ENCODE measurements at places on chromosomes 3 and 15. TPM values are rescaled to one million over a fixed set of nuclear protein-coding genes. Genes with fewer than 3 reads are reported as not detected.

DNA sequence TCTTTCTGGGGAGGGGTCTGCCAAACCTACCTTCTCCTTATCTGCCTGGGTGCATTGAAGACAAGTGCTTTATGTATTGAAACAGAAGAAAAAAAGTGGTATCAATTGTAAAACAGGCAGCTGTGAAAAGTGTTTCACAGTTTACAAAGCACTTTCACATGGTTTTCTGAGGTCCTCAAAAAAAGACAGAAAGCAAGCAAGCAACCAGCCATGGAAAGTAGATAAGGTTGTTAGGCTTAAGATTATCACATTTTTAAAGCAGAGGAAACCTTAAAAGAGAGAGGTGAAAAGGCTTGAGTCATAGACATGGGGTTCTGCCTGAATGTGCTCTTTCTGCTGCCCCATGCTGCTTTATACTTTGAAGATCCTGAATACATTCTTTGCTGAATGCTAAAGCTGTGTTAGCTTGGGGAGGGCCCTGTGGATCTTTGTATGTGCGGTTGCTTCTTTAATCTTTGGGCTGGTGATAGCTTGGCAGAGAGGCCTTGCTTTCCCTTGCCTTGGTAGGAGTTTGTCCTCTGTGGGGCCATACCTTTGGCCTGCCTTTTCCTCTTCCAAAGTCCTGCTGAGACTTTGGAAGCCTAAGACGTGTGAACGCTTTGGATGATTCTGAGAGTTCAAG is 2.6 kb downstream of the SMAD3 start:
- peaks cover 46% of the 10 kb centered on the region for H3K4me1 ChIP-seq
- peak overlapping the region; percentile 97 for H3K4me3 ChIP-seq
- no peaks in the 10 kb centered on the region for H3K27me3 ChIP-seq
- peak overlapping the region; percentile 77 for H3K27ac ChIP-seq
- H3K36me3 ChIP-seq, result peaks cover 5% of the 10 kb centered on the region
- no peak for DNase-seq

GRCh38 chr3:184336547-184337398 is 627 bp upstream of the FAM131A start:
- peaks cover 55% of the 10 kb centered on the region for H3K4me1 ChIP-seq
- H3K27ac ChIP-seq, result peak overlapping the region; percentile 91
- peak overlapping the region; percentile 80 for H3K4me3 ChIP-seq
- no peaks in the 10 kb centered on the region for H3K27me3 ChIP-seq

DNA sequence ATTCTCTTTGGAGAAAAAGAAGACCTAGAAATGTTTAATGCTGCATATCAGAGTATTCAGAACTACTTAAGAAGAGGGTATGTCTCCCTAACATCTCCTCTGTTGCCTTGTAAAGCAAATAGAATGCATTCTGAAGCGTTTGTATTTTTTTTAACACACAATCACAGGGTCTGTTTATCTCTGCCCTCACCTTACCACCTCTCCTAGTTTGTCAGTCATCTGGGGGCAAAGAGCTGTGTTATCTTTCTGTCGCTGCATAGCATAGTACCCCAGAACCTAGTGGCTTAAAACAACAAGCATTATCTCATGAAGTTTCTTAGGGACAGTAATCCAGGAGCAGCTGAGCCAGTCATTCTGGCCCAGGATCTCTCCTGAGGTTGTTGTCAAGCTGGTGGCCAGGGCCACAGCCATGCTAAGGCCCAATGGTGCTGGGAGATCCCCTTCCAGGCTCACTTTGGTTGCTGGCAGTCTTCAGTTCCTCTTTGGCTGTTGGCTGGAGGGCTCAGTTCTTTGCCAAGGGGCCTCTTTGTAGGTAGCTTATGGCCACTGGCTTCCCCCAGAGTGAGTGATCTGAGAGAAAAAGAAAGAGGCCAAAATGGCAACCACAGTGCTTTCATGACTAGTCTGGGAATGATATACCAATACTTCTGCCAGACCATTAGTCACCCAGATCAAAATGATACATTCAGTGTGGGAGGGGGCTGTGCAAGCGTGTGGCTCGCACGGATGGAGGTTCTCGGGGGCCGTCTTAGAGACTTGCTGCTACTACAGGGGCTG is 17.8 kb downstream of the EDEM1 start:
- H3K27ac ChIP-seq, result peak overlapping the region; percentile 74
- DNase-seq, result no peak
- H3K27me3 ChIP-seq, result no peaks in the 10 kb centered on the region

- H3K4me1 ChIP-seq, result peaks cover 40% of the 10 kb centered on the region
- H3K4me3 ChIP-seq, result peak within 1 kb of the TSS; percentile 97
- H3K27ac ChIP-seq, result peak within 1 kb of the TSS; percentile 91
These were observed at the start of gene DVL3 for GRCh38 chr3:184154885-184155643. Gene DVL3, plus strand, starts transcription at chr3:184155377. Its CDS starts 259 bp downstream, at chr3:184155636.

GRCh38 chr3:177512945-177513814 is 315.9 kb upstream of the TBL1XR1 start:
- DNase-seq, result no peak
- no peaks in the 10 kb centered on the region for H3K27me3 ChIP-seq
- H3K36me3 ChIP-seq, result no peaks in the 10 kb centered on the region

DNA sequence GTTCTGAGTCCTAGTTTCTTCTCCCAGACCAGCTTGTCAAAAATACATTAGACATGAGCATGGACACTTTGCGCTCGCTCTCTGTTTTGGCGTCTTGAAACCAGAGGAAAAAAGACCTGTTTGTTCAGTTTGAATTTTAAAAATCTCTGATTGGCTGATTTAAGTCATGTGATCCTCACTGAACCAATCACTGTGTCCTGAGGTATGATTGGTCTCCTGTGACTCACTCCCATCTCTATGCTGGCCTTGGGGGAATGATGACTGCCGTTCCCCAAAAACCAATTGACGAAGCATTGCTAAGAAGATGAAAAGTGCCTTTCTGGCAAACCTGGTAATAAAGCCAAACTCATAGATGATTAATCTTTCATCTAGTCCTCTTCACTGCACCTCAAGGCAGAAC is 256.5 kb downstream of the IL5RA start:
- H3K27me3 ChIP-seq, result no peaks in the 10 kb centered on the region
- DNase-seq, result no peak
- H3K36me3 ChIP-seq, result no peaks in the 10 kb centered on the region
- no peak overlapping the region for H3K4me3 ChIP-seq

DNA sequence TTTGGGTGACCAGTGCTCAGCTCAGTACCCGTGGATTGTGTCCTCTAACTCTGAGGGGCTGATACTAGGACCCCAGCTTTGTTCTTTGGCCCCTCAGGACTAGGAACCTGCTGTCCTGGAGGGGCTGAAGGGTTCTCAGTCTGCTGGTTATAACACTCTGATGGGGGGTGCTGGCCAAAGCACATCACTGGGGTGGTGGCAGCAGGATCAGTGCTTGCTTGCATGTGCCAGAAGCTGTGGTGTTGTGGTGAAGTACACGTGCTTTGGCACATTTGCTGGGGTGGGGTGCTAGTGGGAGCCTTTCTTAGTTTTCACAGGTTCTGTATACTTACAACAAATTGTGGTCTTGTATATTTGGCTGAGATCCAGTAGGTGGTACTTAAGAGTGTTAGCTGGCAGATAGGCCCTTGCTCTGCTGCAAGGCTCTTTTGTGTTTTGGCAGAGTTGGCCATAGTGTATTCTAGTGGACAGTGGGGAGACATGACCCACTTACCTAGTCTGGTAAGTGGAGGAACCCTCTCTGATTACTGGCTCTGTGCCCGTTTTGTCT is 344.3 kb downstream of the EDEM1 start:
- H3K27ac ChIP-seq, result no peak overlapping the region
- no peaks in the 10 kb centered on the region for H3K36me3 ChIP-seq
- no peaks in the 10 kb centered on the region for H3K27me3 ChIP-seq

GRCh38 chr3:107621465-107621864 is 98.7 kb downstream of the BBX start:
- no peaks in the 10 kb centered on the region for H3K36me3 ChIP-seq
- H3K27me3 ChIP-seq, result no peaks in the 10 kb centered on the region
- DNase-seq, result no peak
- H3K27ac ChIP-seq, result no peak overlapping the region

DNA sequence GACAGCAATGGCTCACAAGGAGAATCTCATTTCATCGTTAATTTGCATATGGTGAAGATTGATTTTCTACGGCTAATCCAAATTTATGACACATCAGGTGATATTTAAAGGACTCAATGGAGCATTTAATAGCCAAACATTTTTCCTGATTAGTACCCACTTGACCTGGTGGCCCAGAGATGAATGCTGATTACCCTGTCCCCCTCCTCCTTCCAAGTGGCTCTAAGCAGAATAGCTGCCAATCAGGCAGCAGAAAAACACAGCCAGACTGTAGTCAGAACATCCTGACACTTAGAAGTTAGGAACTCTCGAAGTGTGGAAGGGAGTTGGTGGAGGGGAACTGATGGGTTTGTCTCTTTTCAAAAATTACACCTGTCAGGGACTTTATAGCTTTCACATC is 302.5 kb downstream of the ZNF621 start:
- no peak for DNase-seq
- H3K4me1 ChIP-seq, result peaks cover 14% of the 10 kb centered on the region
- H3K27ac ChIP-seq, result no peak overlapping the region
- no peaks in the 10 kb centered on the region for H3K36me3 ChIP-seq
- no peak overlapping the region for H3K4me3 ChIP-seq

- H3K4me3 ChIP-seq, result no peak overlapping the region
- peaks cover 26% of the 10 kb centered on the region for H3K4me1 ChIP-seq
- H3K36me3 ChIP-seq, result peaks cover 19% of the 10 kb centered on the region
- no peak for DNase-seq
- no peaks in the 10 kb centered on the region for H3K27me3 ChIP-seq
These were observed 6.5 kb downstream of the ATOSA start for GRCh38 chr15:52672661-52673060.

DNA sequence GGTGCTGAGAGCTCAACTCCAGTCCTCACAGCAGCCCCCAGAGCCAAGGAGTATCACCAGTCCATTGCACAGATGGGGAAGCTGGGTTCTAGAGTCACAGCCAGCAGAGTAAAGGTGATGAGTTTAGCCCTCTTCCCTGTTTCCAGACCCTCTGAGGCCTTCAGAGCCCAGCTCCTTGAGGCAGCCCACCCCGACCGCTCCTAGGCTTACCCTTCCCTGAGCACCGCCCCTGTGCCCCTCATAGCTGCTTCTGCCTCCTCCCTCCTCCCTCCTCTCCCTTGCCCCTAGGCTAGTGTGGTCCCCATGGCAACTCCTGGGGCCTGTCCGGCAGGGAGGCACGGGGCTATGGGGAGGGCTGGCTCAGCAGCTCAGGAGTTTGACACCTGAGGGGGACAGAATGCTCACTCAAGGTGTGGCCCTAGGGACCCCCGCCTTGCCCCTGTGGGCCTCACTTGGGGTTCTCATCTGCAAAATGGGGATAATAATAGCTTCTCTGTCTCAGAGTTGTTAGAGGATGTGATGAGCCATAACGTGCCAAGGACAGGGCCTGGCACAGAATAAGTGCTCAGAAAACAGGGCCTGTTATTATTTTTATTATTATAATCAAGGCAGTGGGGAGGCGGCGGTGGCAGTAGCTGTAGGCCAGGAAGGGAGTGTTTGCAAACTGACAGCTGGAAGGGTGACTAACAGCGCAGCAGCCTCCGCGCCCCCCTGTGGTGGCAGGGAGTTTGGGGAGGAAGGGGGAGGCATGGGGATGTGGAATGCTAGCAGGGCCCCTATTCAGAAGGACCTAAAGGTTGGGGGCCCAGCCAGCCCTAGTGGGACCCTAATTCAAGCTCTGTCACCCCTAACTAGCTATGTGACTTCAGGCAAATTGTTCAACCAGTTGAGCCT is 11.5 kb downstream of the CSK start:
- H3K4me1 ChIP-seq, result peaks cover 43% of the 10 kb centered on the region
- no peaks in the 10 kb centered on the region for H3K27me3 ChIP-seq
- no peak for DNase-seq

- no peak overlapping the region for H3K27ac ChIP-seq
- peaks cover 3% of the 10 kb centered on the region for H3K36me3 ChIP-seq
- no peak for DNase-seq
- H3K4me1 ChIP-seq, result peaks cover 8% of the 10 kb centered on the region
- peaks cover 8% of the 10 kb centered on the region for H3K27me3 ChIP-seq
These were observed 72.1 kb upstream of the ETV5 start for GRCh38 chr3:186180891-186181481.

DNA sequence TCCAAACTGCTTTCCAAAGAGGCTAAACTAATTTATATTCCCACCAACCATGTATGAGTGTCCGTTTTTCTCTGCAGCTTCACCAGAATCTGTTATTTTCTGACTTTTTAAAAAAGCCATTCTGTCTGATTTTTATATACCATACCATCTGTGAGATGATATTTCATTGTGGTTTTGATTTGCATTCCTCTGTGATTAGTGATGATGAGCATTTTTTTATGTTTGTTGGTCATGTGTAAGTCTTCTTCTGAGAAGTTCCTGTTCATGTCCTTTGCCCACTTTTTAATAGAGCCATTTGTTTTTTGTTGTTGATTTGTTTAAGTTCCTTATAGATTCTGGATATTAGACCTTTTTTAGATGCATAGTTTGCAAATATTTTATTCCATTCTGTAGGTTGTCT is 179.4 kb upstream of the ALCAM start:
- H3K4me1 ChIP-seq, result no peaks in the 10 kb centered on the region
- H3K27ac ChIP-seq, result no peak overlapping the region
- no peak for DNase-seq
- peaks cover 7% of the 10 kb centered on the region for H3K36me3 ChIP-seq
- H3K4me3 ChIP-seq, result no peak overlapping the region

DNA sequence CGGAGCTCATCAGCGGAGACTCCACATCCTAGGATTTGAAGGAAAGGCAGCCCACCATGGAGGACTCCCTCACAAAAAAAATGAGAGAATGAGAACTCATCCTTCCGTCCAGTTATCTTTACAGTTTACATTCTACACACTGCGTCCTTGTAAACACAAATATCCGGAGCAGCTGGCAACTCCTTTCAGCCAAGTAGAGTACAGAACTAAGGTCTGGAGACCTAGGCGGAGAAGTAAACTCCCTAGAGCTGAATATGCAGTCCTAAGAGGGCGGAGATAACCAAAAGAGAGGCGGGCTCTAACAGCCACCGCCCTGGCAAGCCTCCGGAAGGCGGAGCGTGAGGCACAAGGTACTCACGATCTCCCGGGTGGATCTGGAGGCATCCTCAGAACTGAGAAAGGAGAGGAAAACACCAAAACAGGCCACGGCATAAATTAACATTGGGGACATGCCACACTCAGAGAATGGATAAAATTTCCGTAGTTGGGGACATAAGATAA is 924 bp upstream of the SIN3A start:
- H3K4me3 ChIP-seq, result peak overlapping the region; percentile 92
- H3K4me1 ChIP-seq, result peaks cover 39% of the 10 kb centered on the region
- no peaks in the 10 kb centered on the region for H3K36me3 ChIP-seq
- H3K27me3 ChIP-seq, result no peaks in the 10 kb centered on the region
- no peak for DNase-seq

GRCh38 chr3:5198986-5199731 is 11.7 kb downstream of the EDEM1 start:
- peak overlapping the region; percentile 76 for H3K27ac ChIP-seq
- no peak overlapping the region for H3K4me3 ChIP-seq
- H3K36me3 ChIP-seq, result peaks cover 16% of the 10 kb centered on the region
- peaks cover 74% of the 10 kb centered on the region for H3K4me1 ChIP-seq
- no peak for DNase-seq

Gene ADIPOQ
- total RNA-seq, result 0.05 TPM

Gene DISP2
- total RNA-seq, result 2.2 TPM

Gene NLGN1
- not detected for total RNA-seq

Gene UBA3
- 58.3 TPM for total RNA-seq

Gene CCDC54
- total RNA-seq, result not detected

Gene VPS13C
- 46.0 TPM for total RNA-seq

Gene GOLGA6L10
- total RNA-seq, result 2.4 TPM

Gene MRPL46
- 15.7 TPM for total RNA-seq

Gene ALDH1A2
- total RNA-seq, result 0.54 TPM

Gene FANCD2OS
- total RNA-seq, result not detected
